ENCODE measurements at places on chromosomes 12 and 14. TPM values are rescaled to one million over a fixed set of nuclear protein-coding genes. Genes with fewer than 3 reads are reported as not detected.

The GLI1 gene
- 1.2 TPM for total RNA-seq

The MYO1A gene
- total RNA-seq = 160 TPM

The KRT84 gene
- total RNA-seq = not detected

- DNase-seq = peak; percentile 30
Observed at GRCh38 chr14:82710267-82710841, 1176.7 kb upstream of the SEL1L start.

GRCh38 chr14:21168055-21168454, 12.2 kb upstream of the OR5AU1 start:
- DNase-seq = no peak

- no peak for DNase-seq
Observed at GRCh38 chr12:94309373-94309772, 150.3 kb downstream of the CEP83 start.

DNA sequence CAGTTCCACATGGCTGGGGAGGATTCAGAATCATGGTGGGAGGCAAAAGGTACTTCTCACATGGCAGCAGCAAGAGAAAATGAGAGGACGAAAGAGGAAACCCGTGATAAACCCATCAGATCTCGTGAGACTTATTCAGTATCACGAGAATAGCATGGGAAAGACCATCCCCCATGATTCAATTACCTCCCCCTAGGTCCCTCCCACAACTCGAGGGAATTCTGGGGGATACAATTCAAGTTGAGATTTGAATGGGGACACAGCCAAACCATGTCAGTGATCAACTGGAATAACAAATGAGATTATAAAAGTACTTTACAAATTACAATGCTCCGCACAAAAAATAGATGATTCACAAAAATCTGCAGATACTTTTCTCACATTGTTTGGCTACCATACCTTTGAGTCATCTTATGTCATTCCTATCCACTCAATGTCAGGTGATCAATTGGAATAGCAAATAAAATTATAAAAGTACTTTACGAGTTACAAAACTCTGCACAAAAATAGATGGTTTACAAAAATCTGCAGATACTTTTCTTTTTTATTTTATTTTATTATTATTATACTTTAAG, 338.9 kb downstream of the C12orf50 start:
- DNase-seq = no peak

DNA sequence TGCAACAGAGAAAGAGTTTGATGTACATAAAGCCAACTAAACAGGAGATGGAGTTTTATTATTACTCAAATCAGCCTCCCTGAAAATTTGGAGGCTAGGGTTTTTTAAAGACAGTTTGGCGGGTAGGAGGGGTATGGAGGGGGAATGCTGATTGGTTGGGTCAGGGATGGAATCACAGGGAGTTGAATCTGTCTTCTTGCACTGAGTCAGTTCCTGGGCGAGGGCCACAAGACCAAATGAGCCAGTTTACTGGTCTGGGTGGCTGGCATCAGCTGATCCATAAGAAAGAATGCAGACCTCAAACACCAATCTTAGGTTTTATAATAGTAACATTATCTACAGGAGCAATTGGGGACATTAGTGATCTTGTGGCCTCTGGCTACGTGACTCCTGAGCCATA, 64.9 kb downstream of the RIN3 start:
- DNase-seq = no peak

DNA sequence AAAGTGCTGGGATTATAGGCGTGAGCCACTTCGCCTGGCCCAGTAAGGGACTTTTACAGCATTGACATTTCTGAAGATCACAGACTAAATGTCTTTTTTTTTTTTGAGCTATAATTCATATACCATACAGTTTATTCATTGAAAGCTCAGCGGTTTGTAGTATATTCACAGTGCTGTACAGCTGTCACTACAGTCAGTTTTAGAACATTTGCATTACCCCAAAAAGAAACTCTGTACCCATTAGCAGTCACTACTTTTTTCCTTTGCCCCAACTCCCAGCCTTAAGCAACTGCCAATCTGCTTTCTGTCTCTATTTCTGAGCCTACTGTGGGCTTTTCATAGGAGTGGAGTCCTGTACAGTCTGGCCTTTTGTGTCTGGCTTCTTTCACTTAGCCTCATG, 8.2 kb downstream of the BRI3BP start:
- DNase-seq = no peak

DNA sequence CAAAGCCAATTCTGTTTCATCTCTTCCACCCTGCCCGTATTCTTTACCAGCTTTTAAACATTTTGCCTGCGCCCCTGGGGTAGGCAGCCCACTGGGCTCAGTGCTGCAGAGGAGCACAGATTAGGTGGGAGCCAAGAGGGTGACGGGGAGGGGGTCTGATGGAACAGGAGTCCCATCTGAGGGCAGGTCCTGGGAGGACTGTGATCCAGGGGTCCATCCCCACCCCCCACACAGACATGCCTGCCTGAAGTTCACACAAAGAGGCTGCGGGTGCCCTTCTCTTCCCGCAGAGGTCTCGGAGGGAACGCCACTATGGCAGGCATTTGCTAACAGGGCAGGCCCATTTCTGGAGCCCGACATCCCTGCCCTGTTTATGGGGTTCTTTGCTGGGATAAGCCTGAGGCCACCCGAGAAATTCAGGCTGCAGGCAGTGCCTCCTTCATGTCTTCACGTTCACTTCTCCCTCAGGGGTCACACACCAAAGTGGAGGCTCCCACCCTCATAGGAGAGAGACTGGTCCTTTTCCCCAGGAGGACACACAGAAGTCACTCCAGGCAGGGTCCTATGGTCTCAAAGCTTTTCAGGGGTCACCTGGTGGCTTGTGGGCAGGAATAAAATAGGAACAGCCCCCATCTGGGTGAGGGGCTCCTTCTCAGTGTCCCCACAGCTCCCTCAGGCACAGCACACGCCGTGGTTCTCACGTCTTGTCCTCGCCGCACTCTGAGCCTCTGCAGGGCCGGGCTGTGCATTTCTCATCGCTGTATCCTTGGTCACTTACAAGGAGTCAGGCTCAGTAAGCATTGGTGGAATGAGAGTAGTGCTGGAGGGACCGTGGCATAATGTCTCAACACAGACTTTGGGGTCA, 12.9 kb downstream of the VASH1 start:
- no peak for DNase-seq
